ENCODE measurements at places on chromosomes 5 and 9.

- no peak for DNase-seq
These were observed 151.6 kb downstream of the SYK start for GRCh38 chr9:90953200-90953599.

DNA sequence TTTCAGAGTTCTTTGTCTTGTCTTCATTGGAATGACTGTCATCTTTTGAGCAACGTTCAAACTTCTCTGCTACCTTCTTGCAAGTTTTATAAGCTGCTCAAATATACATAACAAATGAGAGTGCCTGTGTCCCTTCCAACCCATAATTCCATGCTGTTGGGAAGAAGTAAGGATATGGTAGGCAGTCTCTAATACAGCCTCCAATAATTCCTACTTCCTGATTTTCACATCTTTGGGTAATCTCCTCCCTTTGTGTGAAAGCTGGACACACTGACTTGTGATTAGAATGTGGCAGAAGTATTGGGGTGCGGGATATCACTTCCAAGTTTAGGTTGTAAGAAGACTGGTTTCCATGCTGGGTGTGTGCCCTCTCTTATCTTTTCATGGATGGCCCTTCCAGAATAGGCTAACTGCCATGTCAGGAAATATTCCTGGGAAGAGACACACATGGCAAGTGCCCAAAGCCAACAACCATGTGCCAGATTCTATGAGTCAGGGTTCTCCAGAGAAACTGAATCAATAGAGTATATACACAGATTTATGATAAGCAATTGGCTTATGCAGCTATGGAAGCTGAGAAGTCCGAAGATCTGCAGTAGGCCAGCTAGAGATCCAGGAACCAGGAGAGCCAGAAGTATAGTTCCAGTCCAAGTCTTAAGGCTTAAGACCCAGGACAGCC is 531.3 kb downstream of the NTRK2 start:
- no peak for DNase-seq

GRCh38 chr5:146340260-146341081 is 1.8 kb downstream of the POU4F3 start:
- DNase-seq: no peak

GRCh38 chr9:98043915-98044314 is 12.6 kb upstream of the NANS start:
- DNase-seq: no peak

DNA sequence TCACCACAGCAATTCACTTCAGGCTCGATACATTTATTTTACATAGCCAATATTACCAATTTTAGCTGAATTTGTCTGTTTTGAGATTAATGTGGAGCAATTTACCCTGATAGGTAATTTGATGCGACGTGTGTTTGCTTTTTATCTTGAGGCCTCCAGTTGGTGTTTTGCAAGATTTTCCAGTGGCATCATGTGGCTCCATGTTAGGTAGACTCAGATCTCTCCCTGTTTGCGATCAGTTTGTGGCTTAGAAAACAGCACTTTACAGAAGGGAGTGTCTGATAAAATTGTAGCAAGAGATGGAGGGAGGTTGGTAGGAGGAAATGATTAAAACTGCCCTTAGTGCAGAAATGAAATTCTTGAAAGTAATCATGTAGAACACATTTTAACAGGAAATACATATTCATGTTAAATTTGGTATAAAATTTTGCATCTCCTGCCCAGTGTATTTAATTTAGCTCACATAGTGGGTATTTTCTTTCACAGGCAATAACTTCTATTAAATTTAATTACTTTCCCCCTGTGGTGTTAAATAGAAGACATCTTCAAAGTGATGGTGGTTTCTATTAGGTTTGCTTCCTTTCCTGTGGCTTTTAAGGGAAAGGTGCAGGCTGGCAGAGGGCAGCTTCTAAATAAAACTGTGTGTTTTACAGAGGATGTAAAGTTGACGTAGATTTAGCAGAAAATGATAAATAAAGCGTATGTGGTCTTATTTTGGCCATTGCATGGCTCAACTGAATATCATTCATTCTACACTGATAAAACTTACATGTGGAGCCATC is 135.8 kb downstream of the KDM4C start:
- DNase-seq: no peak

GRCh38 chr5:176356179-176356566 is 5.4 kb downstream of the KIAA1191 start:
- DNase-seq: no peak

GRCh38 chr5:147310059-147310704 is 75.4 kb downstream of the STK32A start:
- DNase-seq: peak; percentile 93

DNA sequence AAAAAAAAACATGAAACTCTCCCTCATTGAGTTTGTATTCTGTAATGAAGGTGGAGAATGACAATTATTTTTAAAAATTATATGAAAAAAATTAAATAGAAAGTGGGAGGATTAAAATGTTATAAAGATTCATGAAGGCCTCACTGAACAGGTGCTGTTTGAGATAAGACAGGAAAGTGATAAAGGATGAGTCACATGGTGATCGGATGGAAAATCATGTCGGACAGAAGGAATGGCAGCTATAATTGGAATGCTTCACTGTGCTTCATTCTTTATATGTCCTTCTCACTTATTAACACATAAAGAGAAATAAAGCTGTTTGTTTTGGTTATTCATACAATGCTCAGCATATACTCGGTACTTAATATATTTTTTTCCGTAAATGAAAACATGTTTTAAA is 464.5 kb upstream of the RGMB start:
- DNase-seq: peak; percentile 61

DNA sequence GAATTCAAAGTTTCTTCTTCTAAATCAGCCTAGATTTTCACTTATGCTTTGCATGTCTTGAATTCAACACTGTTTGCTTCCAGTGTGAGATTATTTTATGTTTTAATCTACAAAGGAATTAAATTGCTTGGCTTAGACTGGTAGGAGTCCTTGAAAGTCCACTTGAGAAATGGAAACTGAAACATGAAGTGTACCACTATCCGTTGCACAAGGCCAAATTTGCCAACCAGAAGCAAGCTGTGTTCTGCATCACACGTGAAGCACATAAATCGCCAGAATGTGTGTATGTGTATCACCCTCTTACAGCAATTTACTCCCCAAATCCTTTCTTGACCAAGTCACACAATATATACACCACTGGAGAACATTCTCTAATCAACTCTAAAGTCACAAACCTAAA is 10.3 kb downstream of the SEMA6A start:
- no peak for DNase-seq

GRCh38 chr9:113641100-113641885 is 177.8 kb downstream of the RGS3 start:
- DNase-seq: no peak

GRCh38 chr5:80127116-80127552 is 92.0 kb downstream of the THBS4 start:
- peak; percentile 60 for DNase-seq

- no peak for DNase-seq
These were observed 98.8 kb upstream of the EFNA5 start for GRCh38 chr5:107769519-107769918.

DNA sequence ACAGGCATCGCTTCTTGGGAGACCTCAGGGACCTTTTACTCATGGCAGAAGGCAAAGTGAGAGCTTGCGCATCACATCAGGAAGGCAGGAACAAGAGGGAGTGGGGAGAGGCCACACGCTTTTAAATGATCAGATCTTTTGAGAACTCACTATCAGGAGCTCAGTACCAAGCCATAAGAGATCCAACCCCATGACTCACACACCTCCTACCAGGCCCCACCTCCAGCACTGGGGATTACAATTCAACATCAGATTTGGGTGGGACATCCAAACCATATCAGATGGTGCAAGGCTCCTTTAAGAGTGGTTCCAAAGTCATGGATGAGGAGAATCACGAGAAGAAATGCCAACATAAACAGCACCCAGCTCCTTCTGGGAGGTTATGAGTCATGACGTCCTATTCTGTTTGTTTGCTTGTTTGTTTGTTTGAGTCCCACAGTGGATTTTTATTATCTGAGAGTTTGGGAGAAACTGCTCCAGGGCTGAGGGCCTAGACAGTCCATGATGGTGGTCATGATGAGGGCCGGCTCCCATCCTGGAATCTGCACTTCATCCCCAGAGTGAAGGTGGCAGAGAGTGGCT is 453.5 kb downstream of the GADD45G start:
- no peak for DNase-seq

DNA sequence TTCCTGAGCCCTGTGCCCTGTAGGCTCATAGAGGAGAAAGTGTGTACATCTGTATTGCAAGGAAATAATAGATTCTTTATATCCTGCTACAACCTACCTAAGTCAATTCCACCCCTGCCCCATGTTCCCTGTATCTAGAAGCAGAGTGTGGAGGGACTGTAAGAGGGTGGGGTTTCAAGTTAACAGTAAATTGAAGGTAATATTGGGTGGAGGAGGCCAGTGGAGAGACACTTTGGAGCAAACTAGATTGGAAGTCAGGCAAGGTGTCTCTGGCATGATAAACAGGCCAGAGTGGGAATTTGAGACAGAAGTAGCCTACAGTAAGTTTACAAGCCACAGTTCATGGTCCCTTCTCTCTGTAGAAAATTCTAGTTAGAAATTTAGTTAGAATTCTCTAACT is 2.3 kb upstream of the HEMGN start:
- no peak for DNase-seq

DNA sequence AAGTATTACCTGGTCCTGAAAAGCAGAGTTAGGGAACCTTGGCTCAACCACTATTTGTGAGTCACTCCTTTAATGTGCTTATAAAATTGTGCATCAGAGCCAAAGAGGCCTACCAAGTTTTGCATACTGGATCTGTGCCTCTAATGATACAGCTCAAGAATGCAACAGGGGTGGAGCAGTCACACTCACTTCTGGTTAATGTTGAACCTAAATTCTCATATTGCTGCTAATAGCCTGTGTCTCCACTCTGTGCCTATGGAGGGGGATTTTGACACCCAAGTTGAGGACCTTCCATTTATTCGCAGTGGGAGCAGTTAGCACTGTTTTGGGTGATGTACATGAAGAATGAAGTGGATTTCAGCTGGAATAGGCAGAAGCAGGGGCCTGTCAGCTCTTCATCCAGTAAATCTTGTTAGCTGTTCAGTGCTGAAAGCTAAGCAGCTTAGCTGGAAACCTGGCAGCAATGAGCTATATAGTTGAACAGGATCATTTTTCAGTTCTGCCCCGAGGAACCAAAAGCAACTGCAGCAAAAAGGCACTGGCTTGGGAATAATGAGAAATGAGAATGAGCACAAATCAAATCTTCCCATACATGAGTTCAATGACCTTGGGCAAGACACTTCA is 9.7 kb downstream of the SH3TC2 start:
- no peak for DNase-seq

- no peak for DNase-seq
These were observed 12.0 kb downstream of the PRR16 start for GRCh38 chr5:120476063-120476462.

- no peak for DNase-seq
These were observed 12.7 kb upstream of the HEXB start for GRCh38 chr5:74672215-74672877.

GRCh38 chr9:127912296-127912695 is 4.5 kb downstream of the ST6GALNAC4 start:
- no peak for DNase-seq

DNA sequence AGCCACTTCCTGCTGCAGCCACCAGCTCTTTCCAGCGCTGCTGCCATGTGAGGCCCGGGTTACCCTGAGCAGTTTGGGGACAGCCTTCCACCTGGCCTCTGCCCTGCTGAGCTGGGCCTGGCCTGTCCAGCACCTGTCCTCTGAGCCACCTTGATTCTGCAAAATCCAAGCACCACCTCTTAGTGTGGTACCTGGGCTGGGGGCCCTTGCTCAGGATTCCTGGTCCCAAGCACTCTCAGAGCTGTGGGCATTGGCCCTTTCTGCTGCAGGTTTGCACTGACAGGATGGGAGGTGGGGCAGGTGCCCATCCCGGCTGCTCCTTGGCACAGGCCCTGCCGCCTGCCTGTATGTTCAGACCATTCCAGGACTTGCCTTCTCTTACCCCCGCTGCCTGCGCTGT is 309.2 kb upstream of the IRX4 start:
- DNase-seq: no peak

DNA sequence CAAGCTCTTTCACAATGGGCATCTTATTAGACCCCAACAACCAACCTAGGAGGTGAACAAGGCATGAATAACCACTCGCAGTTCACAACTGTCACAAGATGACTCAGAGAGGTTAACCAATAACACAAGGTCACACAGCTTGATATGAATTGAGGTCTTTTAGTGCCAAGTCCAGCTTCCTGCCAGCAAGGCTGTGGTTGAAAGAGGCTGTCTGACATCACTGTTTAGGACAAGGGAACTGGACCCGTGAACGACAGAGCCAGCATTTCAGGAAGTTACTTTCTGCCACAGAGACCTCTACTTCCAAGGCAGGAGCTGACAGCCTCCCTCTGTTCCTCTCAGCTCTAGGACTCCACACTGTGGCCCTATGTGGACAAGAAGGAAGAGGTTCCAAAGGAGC is 53.4 kb upstream of the ALDH1B1 start:
- DNase-seq: peak; percentile 93

- no peak for DNase-seq
These were observed 51.1 kb upstream of the SNX2 start for GRCh38 chr5:122723606-122724352.

GRCh38 chr5:90134892-90135291 is 274.7 kb downstream of the CETN3 start:
- no peak for DNase-seq

- DNase-seq: no peak
These were observed 10.9 kb downstream of the RALGDS start for GRCh38 chr9:133109931-133110650.

- DNase-seq: no peak
These were observed 35.8 kb upstream of the LCP2 start for GRCh38 chr5:170333161-170333910.

- DNase-seq: no peak
These were observed 88.0 kb upstream of the ANKH start for GRCh38 chr5:14959399-14960119.

DNA sequence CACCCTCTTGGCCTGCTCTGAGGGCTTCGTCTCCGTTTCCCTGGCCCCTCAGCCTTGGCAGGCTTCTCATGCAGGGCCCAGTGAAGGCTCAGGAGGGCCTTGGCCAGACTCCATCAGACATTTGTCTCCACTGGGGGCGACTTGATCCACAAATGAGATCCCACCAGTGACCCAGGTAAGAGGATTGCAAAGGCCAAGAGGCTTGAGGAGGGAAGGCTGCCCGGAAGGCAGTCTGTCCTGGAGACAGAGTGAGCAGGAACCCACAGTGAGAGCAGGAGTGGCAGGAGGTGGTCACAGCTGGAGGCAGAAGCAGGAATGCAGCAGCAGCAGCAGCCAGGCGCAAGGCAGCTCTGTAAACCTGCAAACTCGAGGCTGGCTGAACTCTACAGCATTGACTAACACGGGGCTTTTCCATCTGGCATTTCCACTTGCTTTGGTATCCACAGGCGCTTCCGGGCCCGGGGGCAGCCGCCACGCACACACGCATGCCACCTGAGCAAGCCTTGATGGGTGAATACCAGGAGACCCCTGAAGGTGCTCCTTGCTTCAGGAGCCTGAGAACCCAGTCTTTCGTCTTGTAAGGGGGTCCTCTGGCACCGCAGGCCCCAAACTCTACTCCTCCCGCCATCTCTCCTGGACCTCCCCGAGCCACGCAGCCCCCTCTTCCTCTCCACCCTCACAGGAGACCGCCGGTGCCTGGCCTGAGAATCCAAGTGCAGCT is 14.7 kb downstream of the MGAT1 start:
- DNase-seq: no peak

- no peak for DNase-seq
These were observed 15.8 kb upstream of the FABP6 start for GRCh38 chr5:160213537-160213936.

- DNase-seq: no peak
These were observed 265.6 kb downstream of the TLE1 start for GRCh38 chr9:81423589-81424326.

GRCh38 chr5:5373351-5373989 is 49.0 kb upstream of the ICE1 start:
- DNase-seq: no peak

Measured in RCC 7860 (cell line).